ENCODE measurements at places on chromosomes 7 and 10. TPM values are rescaled to one million over a fixed set of nuclear protein-coding genes. Genes with fewer than 3 reads are reported as not detected.

DNA sequence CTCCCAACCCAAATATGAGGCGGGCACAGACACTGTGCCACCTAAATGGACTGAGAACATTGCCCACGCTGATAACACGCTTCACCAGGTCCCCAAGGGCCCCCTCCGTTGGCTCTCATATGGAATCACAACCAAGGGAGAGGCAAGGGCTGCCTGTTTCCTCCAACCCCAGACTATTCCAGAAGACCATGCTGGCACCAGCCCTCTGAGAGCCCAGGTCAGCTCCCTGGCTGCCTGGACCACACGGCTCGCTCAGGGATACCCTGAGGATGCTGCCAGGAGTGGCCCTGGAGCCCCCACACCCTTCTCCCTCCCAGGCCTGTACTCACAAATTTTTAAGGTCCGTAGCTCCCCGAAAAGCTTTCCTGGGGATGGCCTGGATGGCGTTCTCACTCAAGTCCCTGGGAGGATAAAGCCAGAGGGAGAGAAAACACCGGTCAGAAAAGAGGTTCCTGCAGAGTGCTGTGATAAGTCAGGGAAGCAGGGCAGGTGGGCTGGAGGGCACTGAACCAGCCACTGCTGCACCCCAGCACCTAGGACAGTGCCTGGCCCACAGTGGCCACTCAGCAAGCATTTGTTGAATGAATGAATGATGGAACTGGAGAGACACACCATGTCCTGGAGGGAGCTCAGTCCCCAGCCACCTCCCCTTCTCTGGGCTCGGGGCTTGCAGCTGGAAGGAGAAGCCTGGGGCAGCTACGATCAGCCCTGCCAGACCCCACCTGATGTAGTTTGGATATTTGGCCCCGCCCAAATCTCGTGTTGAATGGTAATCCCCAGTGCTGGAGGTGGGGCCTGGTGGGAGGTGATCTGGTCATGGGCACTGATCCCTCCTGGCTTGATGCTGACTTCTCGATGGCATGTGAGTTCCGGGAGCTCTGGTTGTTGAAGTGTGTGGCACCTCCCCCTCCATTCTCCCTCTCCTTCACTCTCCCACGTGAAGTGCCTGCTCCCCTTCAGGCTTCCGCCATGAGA lies 119.8 kb downstream of the SLIT1 start:
- peak; percentile 67 for DNase-seq

DNA sequence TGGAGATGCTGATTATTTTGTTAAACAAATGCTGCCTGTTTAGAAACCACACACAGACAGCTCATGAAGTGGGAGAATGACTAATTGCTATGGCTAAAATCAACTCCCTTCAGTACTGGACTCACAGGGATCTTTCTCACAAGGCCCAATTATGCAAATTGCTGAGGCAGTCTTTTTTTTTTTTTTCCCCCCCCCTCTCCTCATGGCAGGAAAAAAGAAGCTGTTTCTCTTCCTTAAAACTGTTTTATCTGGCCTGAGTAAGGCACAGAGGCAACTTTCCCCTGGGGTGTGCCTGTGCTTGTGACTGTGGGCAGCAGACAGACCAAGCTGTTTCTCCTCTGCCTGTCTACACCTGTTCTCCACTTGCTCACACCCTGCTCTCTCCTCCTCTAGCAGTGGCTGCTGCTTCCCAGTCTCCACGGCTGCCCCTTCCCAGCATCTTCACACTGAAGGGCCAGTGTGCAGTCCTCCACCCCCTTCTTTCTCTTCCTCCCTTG lies 65.4 kb upstream of the STEAP1B start:
- no peak for DNase-seq

GRCh38 chr7:5226921-5227785 lies 37.1 kb downstream of the WIPI2 start:
- no peak for DNase-seq

- DNase-seq = no peak
These were observed 1.3 kb upstream of the TM9SF3 start for GRCh38 chr10:96588060-96588554.

DNA sequence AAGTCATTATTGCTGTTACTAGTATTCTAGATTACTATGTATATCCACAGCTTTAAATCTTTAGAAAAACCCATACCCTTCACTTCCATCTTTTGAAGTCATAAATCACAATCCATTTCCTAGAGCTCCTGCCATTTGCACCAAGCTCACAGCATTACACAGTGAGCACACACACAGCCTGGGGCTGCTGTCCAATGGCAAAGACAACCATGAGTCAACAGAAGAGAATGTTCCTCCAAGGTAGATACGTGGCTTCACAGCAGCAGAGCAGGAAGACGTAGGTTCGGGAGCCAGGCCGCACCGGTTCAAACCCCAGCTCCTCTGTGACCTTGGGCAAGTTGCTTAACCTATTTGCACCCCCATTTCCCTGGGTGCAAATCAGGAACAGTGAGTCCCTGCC lies 234.6 kb downstream of the DIP2C start:
- no peak for DNase-seq

GRCh38 chr10:17905491-17905890 lies 46.2 kb upstream of the SLC39A12 start:
- DNase-seq = no peak

GRCh38 chr7:1922071-1922869 lies 252.2 kb downstream of the ELFN1 start:
- DNase-seq = no peak

DNA sequence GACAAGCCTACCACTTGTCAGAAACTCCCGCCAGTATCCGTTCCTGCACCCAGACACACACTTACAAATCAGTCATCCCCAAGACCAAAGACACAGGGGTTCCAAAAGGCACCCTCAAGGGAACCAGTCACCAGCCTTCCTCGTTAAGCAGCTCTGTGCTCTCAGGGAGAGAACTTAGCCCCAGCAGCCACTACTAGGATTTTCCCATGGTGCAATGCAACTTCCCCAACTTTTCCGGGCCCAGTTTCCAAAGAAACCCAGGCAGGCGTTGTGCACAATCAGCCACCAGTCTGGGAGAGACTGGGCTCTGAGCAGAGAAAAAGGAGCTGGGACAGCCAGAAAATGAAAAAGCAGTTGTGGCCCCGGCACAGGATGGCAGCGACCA lies 1.2 kb downstream of the DLG5 start:
- DNase-seq = peak; percentile 33

DNA sequence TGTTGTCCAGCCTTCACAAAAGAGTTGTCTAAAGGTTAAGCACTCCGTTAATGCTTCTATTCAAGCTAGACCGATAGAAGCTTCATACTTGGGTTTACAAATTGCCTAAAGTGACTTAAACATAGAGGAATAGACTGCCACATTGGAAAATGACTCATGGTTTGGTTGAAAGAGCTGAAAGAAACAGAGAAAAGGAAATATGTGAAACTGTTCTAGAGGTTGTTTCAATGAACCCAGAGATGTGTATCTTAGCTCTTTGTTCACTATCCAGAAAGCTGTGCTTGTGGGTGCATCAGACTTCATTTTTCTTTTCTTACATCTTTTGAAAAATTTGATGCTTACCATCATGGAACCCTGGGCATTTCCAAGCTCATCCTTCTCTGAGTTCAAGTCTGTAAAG lies 736.2 kb downstream of the INHBA start:
- no peak for DNase-seq

- DNase-seq = no peak
These were observed 86.4 kb downstream of the GPR37 start for GRCh38 chr7:124679146-124679545.

GRCh38 chr10:131872827-131873375 lies 27.9 kb upstream of the PPP2R2D start:
- DNase-seq = peak; percentile 12

DNA sequence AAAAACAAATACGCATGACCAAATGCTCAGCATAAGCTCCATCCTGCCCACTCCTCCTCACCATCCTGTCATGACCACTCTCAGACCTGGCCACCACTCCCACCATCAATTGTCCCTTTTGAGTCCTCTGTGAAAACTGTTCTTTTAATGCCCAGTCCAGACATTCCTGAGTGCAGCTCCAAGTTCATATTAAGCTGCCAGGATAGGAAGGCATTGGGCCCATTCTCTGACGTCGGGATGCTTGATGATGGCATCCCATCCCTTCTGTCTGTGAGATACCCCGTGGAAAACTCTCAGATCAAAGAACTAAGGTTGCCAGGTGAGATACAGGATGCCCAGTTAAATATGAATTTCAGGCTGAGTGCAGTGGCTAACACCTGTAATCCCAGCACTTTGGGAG lies 89.9 kb upstream of the KIF5B start:
- DNase-seq = no peak

GRCh38 chr10:119166564-119166963 lies 1.1 kb upstream of the SFXN4 start:
- peak; percentile 32 for DNase-seq

GRCh38 chr10:125538947-125539731 lies 143.8 kb downstream of the TEX36 start:
- peak; percentile 18 for DNase-seq

DNA sequence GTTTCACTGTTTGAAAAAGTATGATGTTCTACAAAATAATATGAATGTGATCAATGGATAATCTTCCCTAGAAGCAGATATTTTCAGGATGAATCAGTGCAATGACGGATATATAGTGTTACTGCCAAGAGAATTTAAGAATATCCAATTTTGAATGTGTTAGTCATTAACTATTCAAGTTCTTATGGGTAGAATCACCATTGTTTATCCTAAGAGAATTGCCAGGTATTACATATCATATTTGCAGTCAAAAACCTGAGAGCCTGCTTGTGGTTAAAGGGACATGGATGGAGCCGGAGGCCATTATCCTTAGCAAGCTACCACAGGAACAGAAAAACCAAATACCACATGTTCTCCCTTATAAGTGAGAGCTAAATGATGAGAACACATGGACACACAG lies 26.9 kb downstream of the AHR start:
- no peak for DNase-seq

DNA sequence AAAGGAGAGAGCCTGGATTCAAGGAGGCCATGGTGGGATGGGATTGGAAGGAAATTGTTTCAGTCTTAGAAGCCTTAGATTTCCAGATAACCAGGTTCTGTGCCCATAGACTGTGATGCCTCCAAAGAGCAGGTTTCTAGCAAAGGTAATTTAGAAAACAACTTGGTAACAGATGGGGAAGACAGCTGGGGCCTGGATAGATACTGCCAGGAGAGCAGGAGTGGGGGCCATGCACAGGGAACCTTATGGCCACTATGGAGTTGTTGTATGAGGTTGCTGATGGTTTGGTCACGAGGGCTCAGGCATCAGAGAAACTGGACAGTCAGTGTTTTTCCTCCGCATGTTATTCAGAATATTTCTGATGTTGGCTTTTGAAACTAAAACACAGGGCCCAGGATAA lies 901.9 kb downstream of the LRMDA start:
- DNase-seq = no peak

DNA sequence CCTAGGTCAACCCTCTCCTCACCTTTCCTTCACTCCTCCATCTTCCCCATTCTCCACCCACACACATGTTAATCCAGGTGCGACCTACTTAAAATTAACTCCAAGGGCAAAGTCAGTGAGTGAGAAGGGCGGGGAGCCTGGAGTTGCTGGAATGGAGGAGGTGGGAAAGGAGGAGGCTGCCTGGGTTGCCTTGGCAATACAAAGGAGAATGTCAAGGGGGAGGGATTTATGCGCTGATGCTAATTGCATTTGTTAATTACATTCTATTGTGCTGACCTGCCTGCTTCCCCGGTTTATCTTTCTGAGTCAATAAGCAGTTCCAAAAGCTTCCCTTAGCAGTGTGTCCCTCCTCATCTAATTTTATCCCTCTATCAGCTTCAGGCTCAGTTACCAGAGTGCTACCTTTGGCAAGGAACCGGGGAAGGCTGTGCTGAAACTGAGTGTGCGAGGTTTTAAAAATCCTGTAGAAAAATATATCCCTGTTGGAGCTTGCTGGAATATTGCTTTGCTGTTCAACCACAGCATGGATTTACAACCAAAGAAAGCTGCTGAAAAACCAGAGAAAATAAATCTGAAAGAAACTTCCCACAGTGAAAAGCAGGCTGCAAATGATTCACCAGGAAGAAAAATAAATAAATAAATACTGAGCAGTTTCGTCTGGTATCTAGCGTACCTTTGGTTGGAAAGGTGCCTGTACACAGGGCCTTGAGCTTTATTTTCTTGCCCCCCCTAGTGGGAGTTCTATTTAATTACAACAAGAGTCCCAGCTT lies 113.2 kb upstream of the DGKB start:
- DNase-seq = peak; percentile 91

DNA sequence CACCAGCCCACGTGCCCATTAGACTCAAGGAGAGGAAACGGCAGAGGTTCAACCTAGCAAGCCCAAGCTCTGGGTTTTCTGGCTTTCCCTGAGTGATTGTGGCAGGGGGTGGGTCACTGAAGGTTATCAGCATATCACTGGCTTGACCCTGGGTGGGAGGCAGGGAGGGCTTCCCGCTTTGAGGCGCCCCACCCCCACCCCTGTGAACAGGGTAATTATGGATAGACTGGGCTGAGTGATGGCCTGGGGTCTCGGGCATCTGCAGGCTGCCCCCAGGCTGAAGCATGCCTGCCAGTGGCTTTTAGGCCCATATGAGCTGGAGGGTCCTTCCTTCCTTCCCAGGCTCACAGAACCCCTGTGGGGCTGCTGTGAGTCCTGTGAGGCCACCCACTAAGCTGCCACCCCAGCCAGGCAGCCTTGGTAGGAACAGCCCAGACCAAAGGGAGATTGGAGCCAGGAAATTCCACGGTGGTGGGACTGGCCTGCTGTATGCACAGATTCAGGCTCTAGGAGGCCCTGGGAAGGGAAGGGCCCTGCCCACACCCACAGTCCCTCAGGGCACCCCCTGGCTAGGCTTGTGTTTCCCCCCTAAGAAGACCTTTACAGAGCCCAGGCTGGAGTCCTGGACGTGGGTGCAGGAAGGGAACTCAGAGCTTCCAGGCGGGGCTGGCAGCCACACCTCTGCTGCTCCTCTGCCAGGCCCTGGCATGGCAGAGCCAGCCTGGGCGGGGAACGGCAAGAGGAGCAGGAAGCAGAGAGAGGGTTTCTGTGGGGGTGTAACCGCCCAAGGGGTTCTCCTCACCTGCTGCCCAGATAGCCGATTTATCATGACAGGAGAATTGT lies 33.1 kb downstream of the GPRIN2 start:
- DNase-seq = no peak

DNA sequence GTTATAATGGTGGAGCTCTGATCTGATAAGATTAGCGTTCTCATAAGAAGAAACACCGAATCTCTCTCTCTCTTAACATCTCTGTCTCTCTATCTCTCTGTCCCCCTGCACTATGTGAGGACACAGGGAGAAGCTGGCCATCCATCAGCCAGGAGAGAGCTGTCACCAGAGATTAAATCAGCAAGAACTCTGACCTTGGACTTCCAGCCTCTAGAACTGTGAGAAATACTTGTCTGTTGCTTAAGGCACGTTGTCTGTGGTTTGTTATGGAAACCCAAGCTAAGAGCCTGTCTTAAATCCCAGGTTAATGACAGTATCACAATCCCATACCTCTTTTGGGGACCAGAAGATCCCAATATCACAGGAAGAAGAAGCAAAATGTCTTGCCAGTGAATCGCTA lies 132.0 kb upstream of the AKR1E2 start:
- DNase-seq = no peak

Gene MRLN
- not detected for total RNA-seq

Gene FAS
- 4.3 TPM for total RNA-seq

Gene MGAM2
- total RNA-seq = 0.07 TPM

Gene SRRM3
- 9.2 TPM for total RNA-seq

Gene NEUROG3
- not detected for total RNA-seq

Gene EVX1
- not detected for total RNA-seq

Gene FEZF1
- total RNA-seq = 2.3 TPM

Gene DLX5
- not detected for total RNA-seq

Gene COA1
- total RNA-seq = 149 TPM
